Activated CD8-positive, alpha-beta T cell treated with anti-CD3 and anti-CD28 coated beads, Interleukin-2, amount 10 ng/mL, durations not matched to agents 7 days and 5 days (primary cell): ENCODE measurements at places on chromosomes 11 and 22.

- DNase-seq = no peak
These were observed 3.0 kb downstream of the SLC3A2 start for GRCh38 chr11:62883673-62884072.

DNA sequence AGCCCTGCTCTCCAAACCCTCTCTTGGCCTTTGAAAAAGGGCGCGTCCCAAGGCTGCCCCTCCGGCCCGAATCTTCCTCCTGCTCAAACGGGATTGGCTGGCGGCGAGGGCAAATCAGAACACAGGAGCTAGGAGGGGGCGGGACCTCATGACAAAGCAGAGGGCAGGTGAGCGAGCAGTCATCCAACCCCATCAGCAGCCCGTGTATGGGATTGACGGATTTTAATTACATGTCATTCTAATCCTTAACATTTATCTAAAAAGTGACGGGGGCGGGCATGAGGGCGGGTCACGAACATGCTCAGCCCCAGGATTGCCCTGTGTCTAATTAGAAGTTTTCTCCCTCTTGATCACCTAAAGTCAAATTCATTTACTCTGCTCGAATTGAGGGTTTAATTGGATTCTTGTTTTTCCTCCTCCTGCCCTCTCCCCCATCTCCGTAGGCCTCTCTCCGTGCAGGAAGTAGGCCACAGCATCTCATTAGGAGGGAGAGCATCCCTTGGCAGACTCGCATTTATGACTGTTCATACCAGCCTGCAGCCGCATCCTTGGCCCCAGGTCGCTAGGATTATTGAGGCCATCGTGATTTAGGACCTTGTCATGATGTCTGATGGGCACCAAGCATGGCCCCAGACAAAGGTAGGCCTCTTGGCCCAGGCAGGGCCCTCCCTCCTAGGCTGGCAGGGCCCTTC, 147.1 kb downstream of the CHST1 start:
- DNase-seq = no peak

GRCh38 chr11:133531458-133531857, 843 bp downstream of the OPCML start:
- no peak for DNase-seq

DNA sequence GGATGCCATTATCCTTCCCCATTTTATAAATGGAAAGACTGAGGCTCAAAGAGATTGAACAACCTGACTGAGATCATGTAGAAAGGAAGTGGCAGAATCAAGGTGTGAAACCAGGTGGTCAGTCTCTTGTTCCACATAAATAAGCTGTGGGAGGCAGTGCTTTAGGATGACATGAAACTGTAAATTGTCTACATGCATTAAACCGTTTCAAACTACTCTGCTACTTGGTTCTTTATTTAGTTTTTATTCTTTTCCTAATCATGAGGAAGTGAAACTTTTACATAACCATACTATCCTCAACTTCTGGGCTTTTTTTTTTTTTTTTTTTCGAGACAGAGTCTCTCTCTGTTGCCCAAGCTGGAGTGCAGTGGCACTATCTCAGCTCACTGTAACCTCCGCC, 34.9 kb downstream of the CADM1 start:
- DNase-seq = no peak

DNA sequence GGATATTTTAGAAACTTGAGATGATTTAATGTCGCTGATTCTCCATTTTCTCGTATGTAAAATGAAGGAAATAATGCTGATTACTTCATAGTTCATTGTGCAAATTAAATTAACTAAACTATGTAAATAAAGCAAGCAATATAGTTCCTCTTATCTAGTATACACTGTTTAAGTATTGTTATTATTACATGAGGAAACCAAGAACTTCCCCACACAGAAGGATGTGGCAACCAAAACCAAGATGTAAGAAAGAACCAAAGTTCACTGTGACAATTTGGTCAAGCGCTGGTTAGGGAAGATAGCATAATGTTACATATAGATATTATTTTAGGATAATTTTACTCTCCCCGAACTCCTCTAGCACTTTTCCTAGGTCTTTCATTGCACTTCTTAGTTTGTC, 103.2 kb downstream of the XKR3 start:
- no peak for DNase-seq

- no peak for DNase-seq
These were observed 28.1 kb upstream of the ALX4 start for GRCh38 chr11:44338026-44338425.

DNA sequence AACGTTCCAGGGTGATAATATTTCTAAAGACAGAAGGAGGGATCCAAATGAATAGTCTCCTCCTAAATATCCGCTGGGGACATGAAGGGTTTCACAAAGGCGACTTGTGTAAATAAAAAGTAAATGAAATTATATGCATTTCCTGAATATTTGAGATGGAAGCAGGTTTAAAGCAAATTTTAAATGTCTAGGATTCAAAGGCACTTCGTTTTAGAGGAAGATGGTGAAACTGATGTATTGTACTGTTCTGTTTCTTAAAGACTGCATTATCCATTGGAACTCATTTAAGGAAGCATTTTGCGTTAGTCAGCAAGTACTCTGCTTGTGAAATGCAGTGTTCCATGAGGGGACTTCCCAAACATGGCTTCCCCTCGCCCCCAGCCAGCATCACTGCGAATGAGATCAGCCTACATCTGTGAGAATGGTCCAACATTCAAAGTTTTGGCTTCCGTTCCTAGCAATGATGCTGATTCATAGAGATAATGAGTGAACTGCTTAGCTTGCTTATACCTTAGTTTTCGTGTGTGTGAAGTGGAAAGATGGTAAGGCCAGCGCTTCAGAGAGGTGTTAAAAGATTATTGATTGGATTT, 1.5 kb downstream of the RAB39A start:
- DNase-seq = no peak

DNA sequence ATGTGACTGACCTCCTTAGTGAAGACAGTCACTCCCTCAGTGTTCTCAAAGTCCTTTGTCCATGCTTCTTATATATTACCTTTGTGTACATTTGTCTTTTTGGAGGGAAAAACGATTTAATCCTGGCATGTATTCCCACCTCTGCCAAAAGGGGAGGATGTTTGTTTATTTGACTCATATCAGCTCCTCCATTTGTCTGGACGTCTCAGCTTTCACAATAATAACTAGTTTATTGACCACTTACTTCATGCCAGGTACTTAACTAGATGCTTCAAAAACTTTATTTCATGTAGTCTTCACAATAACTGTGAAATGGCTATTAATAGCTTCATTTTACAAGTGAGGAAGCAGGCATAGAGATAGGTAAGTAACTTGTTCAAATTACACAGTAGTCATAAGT, 5.3 kb downstream of the TBCEL start:
- no peak for DNase-seq

DNA sequence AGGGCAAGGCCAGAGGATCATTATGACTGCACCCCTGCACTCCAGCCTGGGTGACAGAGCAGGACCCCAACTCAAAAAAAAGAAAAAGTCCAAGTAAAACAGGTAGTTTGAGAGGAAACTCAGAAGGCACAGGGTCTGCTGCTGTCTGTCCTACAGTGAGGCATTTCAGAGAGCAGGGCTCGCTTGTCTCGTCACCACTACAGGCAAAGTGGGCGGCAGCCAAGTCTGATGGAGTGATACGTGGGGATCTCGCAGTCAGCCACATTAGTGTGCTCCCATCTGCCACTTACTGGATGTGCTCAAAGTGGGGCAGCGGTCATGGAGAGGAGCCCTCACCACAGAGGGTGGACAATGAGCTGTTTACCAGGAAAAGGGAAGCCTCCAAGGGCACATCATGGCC, 42.1 kb downstream of the PI4KA start:
- DNase-seq = no peak

- DNase-seq = no peak
These were observed 12.2 kb downstream of the LSP1 start for GRCh38 chr11:1864831-1865665.

DNA sequence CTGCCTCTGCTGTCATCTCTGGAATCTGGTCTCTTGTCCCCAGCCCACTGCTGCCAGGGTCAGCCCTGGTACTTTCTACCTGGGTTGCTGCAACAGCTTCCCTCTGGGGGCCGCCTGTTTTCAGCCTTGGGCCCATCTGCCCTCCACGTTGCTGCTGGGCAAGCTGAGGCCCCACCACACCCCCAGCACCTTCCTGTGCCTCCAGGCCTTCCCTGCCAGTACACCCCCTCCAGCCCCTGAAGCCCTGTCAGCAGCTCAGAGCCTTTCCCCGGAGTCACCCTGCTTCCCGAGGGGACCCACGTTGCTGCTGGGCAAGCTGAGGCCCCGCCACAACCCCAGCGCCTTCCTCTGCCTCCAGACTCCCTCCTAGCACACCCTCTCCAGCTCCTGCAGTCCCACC, 3.3 kb upstream of the SAMM50 start:
- DNase-seq = no peak

- no peak for DNase-seq
These were observed 3.0 kb downstream of the CASTOR1 start for GRCh38 chr22:30286331-30286730.

- no peak for DNase-seq
These were observed 15.0 kb downstream of the SUN2 start for GRCh38 chr22:38740754-38741153.

DNA sequence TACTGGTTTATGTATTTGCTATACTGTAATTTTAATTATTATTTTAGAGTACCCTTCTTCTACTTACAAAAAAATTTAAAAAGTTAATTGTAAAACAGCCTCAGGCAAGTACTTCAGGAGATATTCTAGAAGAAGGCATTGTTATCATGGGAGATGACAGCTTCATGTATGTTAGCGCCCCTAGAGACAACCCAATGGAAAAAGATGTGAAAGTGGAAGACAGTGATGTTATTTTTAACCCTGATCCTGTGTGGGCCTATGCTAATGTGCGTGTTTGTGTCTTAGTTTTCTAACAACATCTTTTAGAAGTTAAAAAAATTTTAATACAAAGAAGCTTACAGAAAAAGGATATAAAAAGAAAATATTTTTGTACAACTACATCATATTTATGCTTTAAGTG, 205.0 kb downstream of the FAM76B start:
- no peak for DNase-seq
